MM.1S (cell line): ENCODE measurements at places on chromosomes 16 and 17.

- DNase-seq = no peak
Measured at GRCh38 chr16:13307255-13307654, 405.9 kb downstream of the SHISA9 start.

DNA sequence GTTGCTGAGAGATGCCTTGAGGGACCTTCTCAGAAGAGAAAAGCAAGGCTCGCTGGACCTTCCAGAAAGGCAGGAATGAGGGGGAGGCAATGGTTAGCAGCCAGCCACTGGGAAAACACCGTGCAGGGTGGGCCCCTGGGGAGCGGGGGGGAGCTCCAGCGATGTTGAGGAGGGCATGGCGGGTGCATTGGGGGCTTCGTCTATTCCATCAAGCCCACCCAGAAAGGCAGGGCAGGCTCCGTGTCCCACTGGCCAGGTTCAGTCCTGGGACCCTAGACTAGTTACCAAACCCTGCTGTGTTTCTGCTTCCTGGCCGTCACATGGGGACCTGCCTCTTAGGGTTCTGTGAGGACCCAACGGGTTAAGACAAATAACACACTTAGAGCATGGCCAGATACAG lies 64.6 kb downstream of the AXIN2 start:
- DNase-seq = no peak

GRCh38 chr17:17822189-17822588 lies 14.6 kb downstream of the SREBF1 start:
- DNase-seq = no peak

DNA sequence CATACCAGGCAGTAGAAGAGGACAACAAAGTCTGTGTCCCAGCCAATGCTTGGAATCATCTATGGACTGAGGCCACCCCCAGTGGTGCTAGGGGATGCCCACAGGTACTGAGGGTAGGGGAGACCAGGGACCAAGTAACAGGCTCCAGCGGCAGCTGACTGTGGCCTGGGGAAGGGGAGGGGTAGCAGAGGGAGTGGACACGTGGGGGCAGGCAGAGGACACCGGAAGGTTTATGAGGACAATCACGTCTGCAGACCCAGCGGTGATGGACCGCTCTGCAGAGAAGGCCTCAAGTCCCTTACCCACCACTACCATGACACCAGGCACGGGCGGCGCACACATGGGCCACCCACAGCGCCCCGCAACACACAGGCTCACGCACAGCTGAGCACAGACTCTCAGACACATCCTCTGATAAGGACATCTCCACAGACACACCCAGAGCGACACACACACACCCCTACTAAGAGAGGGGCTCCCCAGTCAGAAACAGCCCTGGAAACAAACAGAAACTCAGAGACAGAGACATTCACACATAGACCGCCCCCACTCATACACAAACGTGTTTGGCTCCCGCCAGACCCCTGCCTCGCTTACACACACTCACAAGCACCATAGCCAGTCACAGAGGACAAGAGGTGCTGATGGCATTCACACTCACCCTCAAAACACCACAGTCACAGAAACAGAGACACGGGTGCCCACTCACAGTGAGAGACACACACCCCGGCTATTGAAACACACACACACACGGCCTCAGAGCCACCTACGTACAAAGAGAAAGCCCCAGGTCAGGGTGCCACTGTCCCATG lies 35.8 kb downstream of the SRCIN1 start:
- DNase-seq = no peak

DNA sequence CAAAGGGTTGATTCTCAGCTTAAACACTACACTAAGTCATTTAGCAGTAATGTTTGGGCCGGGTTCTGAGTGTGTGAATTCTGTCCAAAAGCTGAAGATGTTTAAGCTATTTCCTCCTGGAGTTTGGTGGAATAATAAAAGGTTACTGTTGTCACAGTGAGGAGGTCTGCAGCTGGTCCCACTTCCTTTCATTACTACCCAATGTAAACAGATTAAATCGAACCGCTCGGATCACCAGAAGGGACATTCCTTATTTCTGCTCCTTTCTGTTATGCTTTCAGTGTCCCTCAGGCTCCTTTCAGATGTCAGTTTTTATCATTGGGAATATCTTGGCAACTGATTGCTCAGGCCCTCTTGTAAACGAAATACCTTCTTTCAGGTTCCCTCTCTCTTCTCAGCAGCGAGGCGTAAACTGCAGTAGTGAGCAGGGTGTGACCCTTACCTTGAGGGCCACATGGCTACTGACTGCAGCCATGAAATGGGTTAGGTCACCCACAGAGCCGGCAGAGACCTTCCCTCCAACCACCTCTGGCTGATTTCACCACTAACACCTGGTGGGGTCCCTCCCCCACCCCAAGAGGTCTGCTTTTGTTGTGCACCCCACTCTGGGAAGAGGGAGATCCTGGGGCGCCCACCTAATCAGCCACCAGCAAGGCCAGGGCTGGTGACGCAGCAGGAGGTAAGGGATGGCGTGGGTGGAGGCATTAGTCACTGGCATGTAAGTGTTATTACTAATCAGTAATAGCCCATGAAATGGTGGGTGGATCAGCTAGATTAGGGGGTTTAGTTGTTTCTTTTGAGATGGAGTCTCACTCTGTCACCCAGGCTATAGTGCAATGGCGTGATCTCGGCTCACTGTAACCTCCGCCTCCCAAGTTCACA lies 117.6 kb downstream of the VPS53 start:
- no peak for DNase-seq

GRCh38 chr16:50390914-50391716 lies 22.3 kb upstream of the BRD7 start:
- DNase-seq = no peak

- no peak for DNase-seq
Measured at GRCh38 chr16:12426122-12426521, 377.6 kb downstream of the CPPED1 start.

DNA sequence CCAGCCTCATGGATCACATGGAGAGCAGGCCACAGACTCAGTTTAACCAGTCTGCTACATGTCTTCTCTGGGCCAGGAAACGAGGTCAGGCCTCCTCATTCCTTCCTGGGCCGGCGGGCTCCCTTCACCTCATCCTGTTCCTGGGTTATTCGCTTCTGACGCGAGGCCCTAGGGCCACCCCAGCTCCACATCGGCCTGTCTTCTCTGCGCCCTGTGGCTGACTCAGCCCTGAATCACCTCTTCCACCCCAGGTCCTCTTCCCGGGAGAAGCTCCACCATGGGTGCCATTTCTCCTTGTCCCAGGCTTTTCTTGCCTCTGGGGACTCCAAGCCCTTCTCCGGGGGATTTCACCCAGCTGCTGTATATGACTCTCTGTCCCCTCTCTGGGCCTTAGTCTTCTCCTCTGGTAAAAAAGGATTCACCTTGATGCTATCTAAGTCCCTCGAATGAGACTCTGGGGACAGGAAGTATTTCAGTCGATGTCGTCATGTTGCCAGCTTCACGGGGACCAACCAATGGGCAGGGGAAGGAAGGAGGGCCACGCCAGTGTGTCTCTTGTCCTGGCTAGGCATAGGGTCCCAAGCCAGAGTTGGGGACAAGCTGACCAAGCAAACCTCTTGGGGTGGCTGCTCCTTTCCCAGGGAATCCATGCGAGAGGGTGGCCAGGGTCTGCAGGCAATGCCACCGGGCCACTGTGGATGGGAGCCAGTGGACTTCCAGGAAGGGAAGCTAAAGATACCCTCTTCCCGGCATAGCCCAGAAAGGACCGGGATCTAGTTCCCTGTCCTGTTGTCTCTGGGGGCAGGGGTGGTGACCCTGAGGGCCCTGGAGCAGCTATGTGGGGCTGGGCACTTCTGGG lies 58.7 kb downstream of the SOCS3 start:
- DNase-seq = no peak

- no peak for DNase-seq
Measured at GRCh38 chr16:71585318-71585703, 8.4 kb upstream of the TAT start.

- no peak for DNase-seq
Measured at GRCh38 chr16:20830372-20830771, 24.0 kb downstream of the REXO5 start.

DNA sequence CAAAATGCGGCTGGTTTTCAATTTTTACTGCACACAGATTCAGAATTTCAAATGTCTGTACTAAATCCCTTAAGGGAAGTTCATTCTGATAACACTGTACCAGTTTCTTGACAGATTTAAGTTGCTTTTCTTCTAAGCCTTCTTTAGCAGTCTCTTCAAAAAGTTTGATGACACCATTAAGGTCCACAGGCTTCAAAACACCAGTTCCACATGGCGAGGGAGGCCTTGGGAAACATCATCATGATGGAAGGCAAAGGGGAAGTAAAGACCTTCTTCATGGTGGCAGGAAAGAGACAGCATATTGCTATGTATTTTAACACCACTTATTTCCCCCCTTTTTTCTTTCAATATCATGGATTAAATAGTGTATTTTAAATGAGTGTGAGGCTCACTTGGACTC lies 24.5 kb downstream of the NLRC5 start:
- no peak for DNase-seq
